ENCODE measurements at places on chromosomes 5 and 9.

- DNase-seq: no peak
Observed at GRCh38 chr5:35863159-35863558, 6.5 kb downstream of the IL7R start.

DNA sequence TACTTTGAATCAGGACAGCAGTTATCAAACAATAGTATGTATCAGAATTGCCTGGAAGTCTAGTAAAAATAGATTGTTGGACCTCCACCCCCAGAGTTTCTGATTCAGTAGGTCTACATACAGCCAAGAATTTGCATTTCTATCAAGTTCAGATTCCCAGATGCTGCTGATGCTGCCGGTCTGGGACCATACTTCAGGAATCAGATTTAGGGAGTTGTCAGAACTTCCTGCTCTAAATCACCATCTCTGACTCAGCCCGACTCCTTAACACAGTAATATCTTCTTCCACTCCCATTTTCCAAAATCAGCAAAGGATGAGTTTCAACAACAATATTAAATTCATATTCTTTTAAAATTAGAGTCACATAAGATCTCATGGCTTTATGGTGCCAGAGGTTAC is 227.2 kb upstream of the TMEM161B start:
- no peak for DNase-seq

DNA sequence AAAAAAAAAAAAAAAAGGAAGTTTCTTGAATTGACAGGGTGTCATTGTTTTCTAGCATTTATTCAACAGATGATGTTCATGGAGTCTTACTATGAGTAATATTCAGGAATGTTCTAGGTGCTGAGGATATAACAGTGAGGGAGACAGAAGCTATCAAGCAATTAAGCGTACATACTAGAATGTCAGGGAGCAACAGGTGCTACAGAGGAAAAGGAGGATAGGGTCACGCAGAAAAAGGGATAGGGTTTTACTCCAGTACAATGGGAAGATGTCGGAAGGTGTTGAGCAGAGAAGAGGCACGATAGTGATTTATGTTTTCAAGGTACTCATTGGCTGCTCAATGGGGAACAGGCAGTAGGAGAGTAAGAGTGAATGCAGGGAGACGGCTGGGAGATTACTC is 6.6 kb upstream of the RASGRF2 start:
- DNase-seq: no peak

DNA sequence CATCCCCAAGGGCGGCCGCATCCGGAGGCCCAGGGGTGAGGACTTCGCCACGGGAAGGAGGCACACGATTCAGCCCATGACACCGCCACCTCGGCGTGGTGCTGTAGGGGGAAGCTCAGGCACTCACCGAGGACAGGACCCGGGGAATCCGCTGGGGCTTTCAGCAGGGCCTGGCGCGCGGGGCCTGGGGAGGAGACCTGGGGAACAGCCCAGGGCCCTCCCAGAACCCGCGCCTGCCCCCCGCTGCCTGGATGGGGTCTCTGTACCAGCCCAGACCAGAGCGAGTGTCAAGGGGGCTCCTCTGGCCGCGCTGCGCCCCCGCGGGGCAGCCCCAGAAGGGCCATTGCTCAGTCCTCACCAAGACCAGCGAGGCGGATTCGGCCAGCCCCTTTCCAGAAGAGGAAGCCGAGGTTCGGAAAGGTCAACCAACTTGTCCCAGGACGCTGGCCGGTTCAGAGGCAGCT is 12.8 kb downstream of the COL23A1 start:
- no peak for DNase-seq
